ENCODE measurements at places on chromosomes 6 and 20. TPM values are rescaled to one million over a fixed set of nuclear protein-coding genes. Genes with fewer than 3 reads are reported as not detected.

- DNase-seq, result no peak
- H3K27me3 ChIP-seq, result peaks cover 9% of the 10 kb centered on the region
- H3K4me1 ChIP-seq, result no peaks in the 10 kb centered on the region
- no peaks in the 10 kb centered on the region for H3K36me3 ChIP-seq
- no peak overlapping the region for H3K27ac ChIP-seq
These were observed 66.7 kb downstream of the CD164 start for GRCh38 chr6:109315341-109316110.

- H3K4me3 ChIP-seq, result no peak overlapping the region
- no peaks in the 10 kb centered on the region for H3K4me1 ChIP-seq
- no peaks in the 10 kb centered on the region for H3K36me3 ChIP-seq
- no peaks in the 10 kb centered on the region for H3K27me3 ChIP-seq
These were observed 508.9 kb upstream of the ADGRB3 start for GRCh38 chr6:68126089-68126749.

- no peak overlapping the region for H3K27ac ChIP-seq
- no peaks in the 10 kb centered on the region for H3K27me3 ChIP-seq
- no peak for DNase-seq
- no peak overlapping the region for H3K4me3 ChIP-seq
- H3K36me3 ChIP-seq, result peaks cover 60% of the 10 kb centered on the region
- H3K4me1 ChIP-seq, result peaks cover 38% of the 10 kb centered on the region
These were observed 8.0 kb upstream of the RIPOR2 start for GRCh38 chr6:24943774-24944173.

- H3K4me3 ChIP-seq, result peak overlapping the region; percentile 35
- peak overlapping the region; percentile 40 for H3K27ac ChIP-seq
- H3K4me1 ChIP-seq, result peaks cover 56% of the 10 kb centered on the region
- H3K27me3 ChIP-seq, result no peaks in the 10 kb centered on the region
These were observed 45.2 kb downstream of the THEMIS start for GRCh38 chr6:127855542-127856159.

DNA sequence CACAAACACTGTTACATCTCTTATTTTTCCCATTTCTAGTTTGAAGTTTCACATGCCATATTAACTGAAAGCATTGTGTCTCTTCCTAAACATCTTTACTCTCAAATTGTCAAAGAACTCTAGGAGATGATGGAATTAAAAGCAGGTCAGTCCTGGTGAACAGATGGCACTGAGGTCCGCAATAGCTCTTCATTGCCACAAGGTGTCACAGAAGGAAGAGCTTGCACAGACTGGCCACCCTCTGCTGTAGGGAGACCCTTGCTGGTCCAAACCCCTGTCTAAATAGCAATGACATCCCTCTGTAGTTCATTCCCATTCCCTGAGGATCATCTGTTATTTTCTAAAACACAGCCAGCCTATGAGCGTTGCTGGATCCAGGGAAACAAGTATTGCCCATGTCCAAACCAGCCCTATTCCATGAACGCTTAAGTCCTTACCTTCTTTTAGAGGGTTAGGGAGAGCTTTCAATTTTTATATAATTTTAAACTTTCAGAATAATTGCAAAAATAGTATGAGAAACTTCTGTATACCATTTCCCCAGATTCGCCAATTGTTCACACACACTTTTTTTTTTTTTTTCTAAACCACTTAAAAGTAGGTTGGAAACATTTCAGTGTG is 10.1 kb upstream of the HDAC2 start:
- H3K4me3 ChIP-seq, result no peak overlapping the region
- H3K36me3 ChIP-seq, result no peaks in the 10 kb centered on the region
- no peak overlapping the region for H3K27ac ChIP-seq
- peaks cover 4% of the 10 kb centered on the region for H3K27me3 ChIP-seq

DNA sequence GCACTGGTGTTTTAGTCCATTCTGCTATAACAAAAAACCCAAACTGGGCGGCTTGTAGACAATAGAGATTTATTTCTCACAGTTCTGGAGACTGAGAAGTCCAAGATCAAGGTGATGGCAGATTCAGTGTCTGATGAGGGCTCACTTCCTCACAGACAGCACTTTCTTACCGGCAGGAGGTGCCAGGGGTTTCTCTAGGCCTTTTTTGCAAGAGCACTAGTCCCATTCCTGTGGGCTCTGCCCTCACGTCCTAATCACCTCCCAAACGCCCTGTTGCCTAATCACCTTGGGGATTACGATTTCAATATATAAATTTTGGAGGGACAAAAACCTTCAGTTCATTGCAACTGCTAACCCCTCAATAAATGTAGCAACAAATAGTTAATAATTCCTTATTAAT is 140.0 kb upstream of the SGK1 start:
- H3K4me3 ChIP-seq, result no peak overlapping the region
- peaks cover 3% of the 10 kb centered on the region for H3K4me1 ChIP-seq
- DNase-seq, result no peak
- no peaks in the 10 kb centered on the region for H3K27me3 ChIP-seq
- H3K27ac ChIP-seq, result no peak overlapping the region

GRCh38 chr20:43477619-43478018 is 19.9 kb downstream of the SRSF6 start:
- no peak for DNase-seq
- H3K36me3 ChIP-seq, result no peaks in the 10 kb centered on the region
- peaks cover 19% of the 10 kb centered on the region for H3K27me3 ChIP-seq
- H3K4me1 ChIP-seq, result peaks cover 2% of the 10 kb centered on the region

NKAIN4 gene
- total RNA-seq, result not detected

HLA-DOB gene
- total RNA-seq, result 3.1 TPM

ZNF311 gene
- total RNA-seq, result 0.45 TPM

MAS1 gene
- not detected for total RNA-seq

Measured in activated naive CD8-positive, alpha-beta T cell treated with anti-CD3 and anti-CD28 coated beads, Interleukin-2, amount 10 ng/mL, durations not matched to agents 7 days and 5 days (primary cell).